ENCODE measurements at places on chromosomes 1 and 21.

- DNase-seq, result no peak
Observed at GRCh38 chr1:58931024-58931423, 147.2 kb upstream of the JUN start.

DNA sequence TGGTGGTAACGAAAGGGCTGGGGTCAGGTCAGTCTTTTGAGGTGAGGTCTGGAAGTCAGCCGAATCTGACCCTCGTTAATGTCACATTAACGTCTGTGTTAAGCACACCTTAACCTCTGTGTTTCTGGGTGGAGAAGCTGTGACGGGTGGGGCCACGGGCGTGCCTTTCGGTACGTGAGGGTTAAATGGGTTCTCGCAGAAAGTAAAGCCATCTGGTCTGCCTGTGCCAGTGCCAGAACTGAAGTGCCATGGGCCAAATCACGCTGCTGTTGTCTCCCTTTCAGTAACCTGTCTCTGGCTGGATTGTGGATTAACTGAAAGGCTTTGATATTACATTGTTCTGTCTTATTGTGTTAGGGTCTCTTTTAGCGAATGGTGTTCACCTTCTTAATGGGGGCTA lies 14.4 kb downstream of the URB2 start:
- no peak for DNase-seq

- no peak for DNase-seq
Observed at GRCh38 chr1:43711049-43711448, 3.7 kb downstream of the ST3GAL3 start.

DNA sequence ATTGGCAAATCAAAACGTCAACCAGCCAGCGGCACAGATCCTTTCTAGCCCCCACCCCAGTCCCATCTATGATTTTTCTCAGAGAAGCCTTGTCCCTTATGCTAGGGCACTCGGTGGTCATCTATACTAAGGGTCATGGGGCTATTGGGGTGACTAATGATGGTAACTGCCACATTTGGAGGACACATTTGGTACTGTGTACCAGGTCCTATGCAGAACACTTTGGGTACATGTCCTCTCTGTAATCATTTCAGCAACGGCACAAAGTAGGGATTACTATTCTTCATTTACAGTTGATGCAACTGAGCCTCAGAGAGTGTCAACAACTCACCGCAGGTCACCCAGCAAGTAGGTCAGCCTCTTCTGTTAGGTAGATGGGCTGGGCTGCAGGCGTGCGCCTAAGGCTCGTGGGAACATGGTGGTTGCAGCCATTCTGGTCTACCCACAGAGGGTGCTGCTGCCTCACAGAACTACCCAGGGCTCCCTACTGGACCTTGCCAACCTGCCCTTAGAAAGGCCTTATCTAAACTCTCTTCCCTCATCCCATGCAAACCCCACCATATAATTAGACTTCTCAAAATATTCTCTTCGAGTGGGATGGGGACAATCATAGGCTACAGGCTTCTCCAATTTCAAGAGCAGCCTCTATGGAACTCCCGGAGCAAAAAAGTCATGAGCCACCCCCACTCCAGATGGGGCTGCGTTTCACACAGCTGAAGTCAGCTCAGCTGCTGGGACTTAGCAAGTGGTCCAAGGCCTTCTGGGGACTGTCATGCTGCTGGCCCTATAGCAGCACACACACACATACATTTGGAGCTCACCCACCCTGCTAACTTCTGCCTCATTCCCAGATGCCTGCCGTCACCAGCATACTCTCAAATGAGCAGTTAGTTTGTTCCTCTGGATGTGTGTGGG lies 5.8 kb upstream of the SDHB start:
- DNase-seq, result no peak

DNA sequence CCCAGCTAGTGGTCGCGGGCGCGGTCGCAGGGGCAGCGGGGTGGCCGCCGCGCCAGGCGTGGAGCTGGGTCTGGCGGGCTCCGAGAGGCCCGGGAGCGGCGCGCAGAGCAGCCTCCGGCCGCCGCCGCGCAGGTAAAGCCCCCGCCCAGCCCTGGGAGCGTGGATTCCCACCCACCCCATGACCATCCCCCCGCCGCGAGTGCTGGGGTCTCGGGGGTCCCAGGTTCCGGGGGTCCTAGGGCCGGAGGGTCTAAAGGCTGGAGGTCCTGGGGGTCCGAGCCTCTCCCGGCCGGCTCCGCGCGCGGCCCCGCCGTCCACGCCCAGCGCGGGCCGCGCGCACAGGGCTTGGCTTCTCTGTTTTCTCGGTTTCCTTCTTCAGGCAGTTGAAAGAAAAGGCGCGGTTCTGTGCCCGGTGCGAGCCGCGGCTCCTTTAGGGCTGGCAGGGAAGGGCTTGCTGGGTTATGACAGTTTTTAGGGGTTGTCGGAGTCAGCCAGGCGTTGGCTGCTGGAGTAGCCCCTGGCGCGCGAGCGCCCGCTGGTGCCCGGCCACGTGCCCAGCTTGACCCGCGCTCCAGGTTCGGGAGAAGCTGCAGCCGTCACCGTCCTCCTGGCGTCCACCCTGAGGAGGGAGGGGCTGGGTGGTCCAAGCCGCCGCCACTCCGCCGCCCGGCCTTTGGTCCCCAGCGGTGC lies 359 bp downstream of the LRRC3 start:
- no peak for DNase-seq

Data from effector CD4-positive, alpha-beta T cell (primary cell).